ENCODE measurements at places on chromosomes 5 and 9.

- DNase-seq, result no peak
Measured at GRCh38 chr5:15013654-15014463, 142.3 kb upstream of the ANKH start.

DNA sequence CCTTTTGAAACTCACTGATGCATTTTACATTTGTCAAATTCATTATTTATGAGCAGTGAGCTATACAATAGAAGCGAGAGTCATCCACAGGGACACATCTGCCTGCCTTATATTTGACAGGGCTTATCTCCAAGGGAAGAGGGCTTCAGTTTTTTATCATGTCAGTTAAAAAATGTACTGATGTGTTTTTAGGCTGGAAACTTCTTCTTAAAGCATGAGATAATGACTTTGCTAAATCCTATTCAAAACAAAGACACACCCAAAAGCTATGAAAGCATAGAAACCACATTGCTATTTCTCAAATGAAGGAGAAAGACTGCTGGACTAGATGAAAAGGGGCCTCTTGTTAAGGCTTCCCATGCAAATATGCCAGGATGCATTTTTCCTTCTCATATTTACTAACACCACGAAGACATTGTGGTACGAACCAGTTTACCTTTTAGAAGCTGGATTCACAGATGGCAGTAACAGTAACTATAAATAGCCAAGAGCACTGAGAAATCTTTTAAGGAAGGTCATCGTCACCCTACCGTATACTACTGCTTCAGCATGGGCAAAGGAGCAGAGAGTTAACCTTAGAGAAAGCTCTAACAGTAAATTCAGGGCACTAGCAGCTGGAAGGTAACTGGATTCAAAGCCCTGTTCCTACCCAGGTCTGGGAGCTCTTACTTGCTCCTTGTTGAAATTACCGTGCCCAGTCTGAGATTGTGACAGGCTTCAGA, 86.3 kb upstream of the IFNK start:
- no peak for DNase-seq

DNA sequence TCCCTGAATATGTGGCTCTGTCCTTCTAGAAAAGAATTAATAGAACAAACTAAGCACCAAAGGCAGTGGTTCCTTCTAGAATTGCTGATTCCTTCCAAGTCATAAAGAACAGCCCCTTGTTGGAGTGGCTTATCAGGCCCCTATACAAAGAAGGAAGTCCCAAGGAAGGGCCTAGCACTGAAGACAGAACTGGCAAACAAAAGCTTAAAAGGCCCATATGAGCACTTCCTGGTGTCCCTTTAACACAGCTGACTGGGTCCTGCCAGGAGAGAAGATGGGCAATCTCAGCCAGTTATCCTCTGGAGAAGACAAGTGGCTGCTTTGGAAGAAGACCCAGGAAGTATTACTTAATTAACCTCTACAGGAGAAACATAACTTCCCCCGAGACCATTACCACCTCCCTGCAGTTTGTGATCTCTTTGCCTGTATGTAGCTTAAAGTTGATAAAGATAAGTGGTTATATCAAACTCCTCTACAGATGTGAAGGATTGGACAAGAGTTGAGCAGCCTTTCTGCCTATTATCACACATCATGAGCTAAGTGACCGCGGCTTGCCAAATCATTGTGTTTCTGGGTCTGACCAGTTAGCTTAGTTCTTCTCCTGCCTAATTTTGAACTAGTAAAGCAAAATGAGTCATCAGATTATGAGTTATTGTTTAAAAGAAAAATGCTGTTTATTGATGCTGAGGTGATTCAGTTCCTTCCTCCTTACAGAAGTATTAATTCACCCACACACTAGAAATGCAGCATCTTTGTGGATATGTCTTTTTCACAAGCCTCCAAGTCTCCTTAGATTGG, 13.3 kb upstream of the STING1 start:
- DNase-seq, result no peak

- DNase-seq, result no peak
Measured at GRCh38 chr9:129661029-129661428, 4.4 kb upstream of the PRRX2 start.

DNA sequence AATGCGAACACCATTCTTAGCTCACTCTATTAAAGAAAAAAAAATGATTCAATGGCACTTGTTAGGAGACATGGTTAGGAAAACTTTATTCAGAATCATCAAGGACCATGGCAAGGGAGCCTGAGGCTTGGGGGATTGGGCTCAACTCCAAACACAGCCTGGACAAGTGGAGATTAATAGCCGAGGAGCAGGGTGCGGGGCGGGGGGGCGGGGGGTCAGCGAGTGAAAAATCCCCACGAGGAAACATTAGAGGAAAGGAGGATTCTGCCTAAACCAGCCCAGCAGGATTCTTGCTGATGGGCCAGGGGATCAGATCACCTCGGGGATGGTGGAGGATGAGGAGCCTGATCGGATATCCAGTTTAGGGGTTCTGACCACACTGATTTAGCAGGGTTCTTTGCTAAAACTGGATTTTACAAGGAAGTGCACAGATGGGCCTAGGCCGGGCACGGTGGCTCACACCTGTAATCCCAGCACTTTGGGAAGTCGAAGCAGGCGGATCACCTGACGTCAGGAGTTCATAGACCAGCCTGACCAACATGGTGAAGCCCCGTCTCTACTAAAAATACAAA, 24.4 kb upstream of the FIBCD1 start:
- DNase-seq, result no peak

GRCh38 chr5:68230285-68230684, 14.7 kb downstream of the PIK3R1 start:
- DNase-seq, result no peak

GRCh38 chr5:83564069-83564749, 92.7 kb downstream of the VCAN start:
- DNase-seq, result no peak

- DNase-seq, result no peak
Measured at GRCh38 chr5:124195411-124195810, 551.0 kb downstream of the ZNF608 start.

GRCh38 chr9:126453156-126453963, 126.7 kb downstream of the MVB12B start:
- DNase-seq, result no peak

DNA sequence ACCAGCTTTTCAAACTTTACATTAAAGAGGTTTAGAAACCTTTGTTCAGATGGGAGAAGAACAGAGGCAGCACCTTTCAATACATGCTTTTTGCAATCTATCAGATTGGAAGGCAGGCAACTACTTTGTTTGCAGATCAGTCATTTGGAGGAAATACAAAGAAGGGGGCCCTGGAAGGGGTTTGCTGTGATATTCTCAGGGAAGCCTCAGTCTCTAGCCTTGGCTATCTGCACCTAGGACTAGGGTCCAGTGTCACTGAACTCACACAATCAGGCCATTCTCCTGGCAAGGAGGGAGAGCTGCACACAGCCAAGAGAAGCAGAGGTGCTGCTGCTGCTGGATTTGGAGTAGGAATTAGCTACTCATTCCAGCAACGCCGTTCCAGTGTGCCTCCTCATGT, 79.5 kb downstream of the CRB2 start:
- DNase-seq, result no peak

DNA sequence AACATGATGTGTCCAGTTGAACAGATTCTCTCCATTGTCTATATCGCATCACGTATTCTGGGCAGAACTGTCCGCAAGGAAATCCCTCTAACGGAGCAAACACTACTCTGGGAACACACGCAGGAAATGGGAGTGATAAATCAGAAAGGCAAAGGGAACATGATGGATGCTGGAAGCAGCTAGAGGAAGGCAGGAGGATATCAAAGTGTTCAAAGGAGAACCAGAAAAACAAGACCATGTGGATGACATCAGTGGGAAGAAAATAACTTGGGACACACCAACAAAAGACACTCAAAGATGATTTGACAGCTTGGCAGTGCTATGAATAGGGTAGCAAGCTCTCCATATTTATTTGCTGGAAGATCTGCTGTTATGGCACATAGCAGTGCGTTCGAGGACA, 142.9 kb downstream of the PLK2 start:
- DNase-seq, result no peak

DNA sequence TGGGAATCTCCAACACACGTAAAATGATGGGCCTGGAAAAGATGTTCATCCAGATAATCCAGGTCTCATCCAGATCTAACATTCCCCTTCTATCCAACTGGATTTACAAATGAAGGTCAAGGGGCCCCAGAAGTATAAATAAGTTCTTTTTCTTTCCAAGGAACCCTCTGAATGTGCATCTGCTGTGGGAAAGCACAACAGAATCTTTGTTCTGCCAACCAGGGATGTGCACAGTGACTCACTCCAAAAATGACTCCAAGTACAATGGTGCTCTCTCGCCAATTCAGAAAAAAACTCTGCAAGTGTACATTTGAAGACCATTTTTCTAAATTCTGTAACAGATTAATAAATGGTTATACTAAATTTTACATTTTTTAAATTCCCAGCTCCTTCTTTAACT, 12.4 kb downstream of the RAPGEF6 start:
- no peak for DNase-seq

DNA sequence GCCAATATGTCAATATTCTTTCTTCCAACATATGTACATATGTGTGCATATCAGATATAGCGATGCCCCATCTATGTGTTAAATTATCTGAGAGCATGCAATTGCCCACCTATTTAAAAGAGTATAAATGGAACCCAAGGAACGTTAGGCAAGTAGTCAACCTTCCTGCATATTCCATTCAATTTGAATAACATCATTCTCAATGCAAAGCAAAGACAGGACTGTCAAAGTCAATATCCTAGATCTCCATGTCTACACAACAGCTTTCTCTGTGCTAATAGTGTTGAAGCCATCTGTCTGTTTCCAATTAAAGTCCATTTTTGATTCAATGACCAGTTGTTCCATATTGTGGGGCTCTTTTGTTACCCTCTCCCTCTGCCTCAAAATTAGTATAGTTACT, 85.3 kb upstream of the COX7C start:
- DNase-seq, result no peak

DNA sequence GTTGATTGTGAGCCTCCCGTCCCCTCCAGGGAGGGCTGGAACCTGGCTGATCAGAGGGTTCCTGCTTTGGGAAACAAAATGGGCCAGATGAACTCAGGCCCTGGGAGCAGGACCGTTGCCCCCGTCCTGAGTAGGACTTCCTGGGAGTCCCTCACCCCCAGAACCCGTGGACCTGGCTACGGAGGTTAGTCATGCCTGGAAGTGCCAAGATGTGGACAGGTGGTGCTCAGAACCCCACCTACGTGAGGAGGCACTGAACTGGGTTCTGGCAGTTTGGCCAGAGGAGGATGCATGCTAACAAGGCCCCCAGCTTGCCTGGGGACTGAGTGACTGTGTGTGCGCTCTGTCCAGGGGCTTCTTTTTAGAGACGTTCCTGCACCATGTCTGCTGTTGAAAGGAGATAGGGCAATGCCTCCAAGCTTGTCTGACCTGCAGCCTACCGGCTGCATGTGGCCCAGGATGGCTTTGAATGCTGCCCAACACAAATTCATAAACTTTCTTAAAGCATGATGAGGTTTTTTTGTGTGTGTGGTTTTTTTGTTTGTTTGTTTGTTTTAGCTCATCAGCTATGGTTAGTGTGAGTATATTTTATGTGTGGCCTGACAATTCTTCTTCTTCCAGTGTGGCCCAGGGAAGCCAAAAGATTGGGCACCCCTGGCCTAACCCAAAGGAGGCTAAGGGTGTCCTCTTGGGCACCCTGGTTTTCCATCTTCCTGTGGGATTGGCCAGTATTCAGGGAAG, 1.8 kb upstream of the DAB2IP start:
- no peak for DNase-seq

- no peak for DNase-seq
Measured at GRCh38 chr5:143913008-143913752, 101.2 kb downstream of the HMHB1 start.

GRCh38 chr5:130102375-130102774, 198.1 kb downstream of the CHSY3 start:
- DNase-seq, result no peak

DNA sequence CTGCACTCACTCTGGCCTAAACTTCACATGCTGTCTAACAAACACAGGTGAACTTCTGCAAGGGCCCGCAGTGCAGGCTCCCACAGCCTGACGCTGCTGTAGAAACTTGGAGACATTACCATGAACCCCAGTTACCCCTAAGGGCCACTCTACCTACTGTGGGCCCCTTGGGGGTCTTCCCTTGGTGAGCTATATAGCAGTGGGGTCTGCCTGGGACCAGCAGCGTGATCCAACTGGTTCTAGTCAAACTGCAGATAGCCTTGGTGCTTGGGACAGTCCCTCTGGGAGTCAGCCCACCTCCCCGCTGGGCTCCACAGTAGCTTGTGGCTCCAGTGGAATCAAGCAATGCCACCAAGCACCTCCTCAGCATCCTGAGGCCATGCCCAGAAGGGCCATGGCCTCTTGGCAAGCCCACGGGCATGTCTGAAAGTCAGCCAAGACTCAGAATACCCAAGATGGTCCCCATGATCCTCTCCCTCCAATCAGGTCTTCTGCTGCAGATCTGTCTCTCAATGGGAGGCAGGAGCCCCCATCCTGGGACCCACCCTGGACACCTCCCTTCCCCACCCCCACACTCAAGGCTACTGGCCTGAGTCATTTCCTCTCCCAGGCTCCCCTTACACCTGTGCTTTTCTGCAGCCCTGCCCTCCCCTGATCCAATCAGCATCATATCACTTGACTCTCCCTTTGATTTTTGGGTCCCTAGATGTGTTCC, 230.0 kb upstream of the IRX1 start:
- no peak for DNase-seq

GRCh38 chr5:106092455-106092854, 1578.3 kb downstream of the EFNA5 start:
- no peak for DNase-seq

- DNase-seq, result no peak
Measured at GRCh38 chr5:133851521-133851920, 116.9 kb downstream of the C5orf15 start.

- no peak for DNase-seq
Measured at GRCh38 chr5:181232593-181232992, 9.5 kb downstream of the TRIM41 start.

DNA sequence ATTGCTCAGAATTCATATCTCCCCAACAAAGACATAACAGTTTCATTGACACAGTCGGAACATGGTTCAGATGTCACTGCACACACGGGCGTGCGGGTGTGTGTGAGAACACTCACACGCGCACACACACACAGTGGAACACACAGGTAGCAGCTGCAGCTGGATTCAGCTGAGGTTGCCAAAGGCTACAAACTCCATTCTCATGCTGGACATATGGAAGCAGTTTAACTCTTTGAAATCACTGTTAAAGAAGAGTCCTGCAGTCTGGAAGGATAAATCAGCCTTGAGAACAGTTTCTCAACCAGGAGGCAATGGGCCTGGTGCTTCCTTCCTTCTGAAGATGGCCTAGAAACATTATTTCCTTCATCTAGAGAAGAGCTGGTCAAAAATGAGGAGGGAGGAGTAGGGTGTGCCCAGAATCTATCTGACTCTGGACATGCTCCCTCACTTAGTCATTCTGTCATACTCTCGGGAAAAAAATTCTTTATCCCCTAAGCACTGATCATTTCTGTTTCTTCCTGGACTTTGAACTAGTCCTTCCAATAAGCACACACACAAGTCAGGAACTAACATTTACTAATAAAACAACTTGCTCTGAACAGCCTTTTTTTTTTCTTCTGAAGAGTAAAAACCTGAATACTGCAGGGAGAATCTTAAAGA, 160.6 kb downstream of the ZDHHC21 start:
- DNase-seq, result no peak

Measured in activated CD8-positive, alpha-beta memory T cell treated with anti-CD3 and anti-CD28 coated beads for 48 hours (primary cell).